ENCODE measurements at places on chromosomes 16 and 17. TPM values are rescaled to one million over a fixed set of nuclear protein-coding genes. Genes with fewer than 3 reads are reported as not detected.

- DNase-seq, result no peak
These were observed at the start of gene KRT36 for GRCh38 chr17:41489531-41489930. Gene KRT36, minus strand, starts transcription at chr17:41489910. Its CDS starts 46 bp downstream, at chr17:41489864.

DNA sequence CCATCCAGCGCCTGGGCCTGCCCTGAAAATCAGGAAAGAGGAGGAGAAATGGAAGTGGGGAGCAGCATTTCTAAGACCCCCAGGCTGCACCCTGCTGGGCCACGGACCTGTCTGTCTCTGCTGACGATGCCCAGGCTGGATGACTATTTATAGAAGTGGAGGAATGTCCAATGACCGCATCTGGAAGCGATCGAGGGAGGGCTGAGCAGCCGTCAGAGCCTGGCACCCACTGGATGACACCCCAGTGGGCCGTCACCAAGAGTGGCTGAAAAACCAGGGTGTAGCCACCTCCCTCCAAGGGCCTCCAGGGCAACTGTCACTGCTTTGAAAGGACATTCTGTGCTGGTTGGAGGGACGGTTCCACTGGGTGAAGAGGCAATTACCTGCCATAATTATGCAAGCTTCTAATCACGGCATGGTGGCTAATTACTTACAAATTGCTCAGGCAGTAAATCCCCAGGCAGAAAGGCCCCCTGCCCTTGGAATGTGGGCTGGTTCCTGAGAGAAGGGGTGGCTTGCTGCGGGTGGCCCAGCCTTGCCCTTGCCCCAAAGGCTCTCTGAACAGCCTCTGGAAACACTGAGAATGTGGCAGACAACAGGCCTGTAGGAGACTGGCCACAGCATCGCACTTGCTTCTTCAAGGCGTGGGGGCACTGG is 332.1 kb downstream of the C16orf95 start:
- DNase-seq, result no peak

DNA sequence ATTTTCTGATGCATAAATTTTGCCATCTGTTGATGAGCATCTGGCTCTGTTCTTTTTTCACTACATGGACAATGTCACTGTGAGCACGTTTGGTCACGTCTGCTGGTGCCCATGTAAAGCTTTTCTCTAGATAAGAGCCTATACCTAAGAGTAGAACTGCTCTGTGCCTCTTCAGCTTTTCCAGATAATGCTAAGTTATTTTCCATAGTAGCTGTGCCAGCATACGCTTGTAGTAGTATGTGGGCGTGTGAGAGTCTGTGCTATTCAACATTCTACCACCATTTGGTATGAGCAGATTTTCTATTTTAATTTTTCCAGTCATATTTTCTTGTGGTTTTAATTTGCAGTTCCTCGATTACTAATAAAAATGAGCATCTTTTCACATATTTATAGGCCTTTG is 33.2 kb downstream of the VPS35L start:
- no peak for DNase-seq

DNA sequence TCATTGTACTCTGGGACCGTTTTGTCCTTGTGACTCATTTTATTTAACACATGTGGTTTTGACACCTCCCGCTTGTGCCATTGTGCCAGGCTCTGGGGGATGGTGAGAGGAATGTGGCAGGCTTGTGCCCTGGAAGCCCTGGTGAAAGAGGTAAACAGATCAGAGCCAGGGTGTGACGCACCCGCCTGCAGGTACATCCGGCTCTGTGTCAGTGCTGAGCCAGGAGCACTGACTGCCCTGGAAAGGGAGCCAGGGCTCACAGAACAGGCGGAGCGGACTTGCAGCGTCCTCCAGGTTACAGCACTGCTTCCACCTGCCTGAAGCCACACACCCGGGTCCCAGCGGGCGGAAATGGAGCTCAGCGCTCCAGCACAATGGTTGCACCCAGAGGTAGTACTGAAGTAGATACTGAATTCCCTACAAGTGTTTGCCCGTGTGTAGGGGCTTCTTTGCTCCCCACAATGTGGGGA is 30.6 kb downstream of the CDRT15 start:
- peak; percentile 87 for DNase-seq

DNA sequence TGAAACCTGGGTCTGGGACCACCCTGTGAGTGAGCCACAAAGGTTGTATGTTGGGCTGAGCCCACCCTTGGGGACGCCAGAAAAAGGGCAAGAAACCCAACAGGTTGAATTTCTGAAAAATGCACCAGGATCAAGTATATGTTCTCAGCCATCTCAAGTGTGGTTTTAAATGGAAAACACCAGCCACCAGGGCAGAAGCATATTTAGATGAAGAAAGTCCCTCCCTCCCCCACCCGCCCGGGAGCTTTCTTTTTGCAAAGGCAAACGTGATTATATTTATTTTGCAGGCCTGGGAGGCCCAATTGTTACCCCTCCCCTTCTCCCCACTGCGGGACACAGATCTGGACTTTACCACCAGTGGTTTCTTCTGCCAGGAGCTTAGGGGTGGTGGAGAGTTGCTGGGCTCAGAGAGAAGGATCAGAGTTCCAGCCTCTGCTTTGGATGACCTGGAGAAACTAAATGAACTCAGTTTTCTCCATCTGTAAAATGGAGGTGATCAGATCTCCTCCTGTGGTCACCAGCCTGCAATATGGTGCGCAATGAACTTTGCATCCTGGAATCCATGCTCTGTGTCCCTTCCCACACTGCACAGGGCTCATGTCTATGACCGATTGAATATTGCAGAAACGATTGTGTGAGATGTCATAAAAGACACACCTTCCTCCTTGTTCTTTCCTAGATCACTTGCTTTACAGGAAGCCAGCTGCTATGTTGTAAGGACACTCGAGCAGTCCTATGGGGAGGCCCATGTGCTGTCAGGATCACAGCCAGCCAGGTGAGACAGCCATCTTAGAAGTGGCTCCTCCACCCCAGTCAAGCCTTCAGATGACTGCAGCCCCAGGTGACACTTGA is 21.0 kb upstream of the NGFR start:
- DNase-seq, result no peak

DNA sequence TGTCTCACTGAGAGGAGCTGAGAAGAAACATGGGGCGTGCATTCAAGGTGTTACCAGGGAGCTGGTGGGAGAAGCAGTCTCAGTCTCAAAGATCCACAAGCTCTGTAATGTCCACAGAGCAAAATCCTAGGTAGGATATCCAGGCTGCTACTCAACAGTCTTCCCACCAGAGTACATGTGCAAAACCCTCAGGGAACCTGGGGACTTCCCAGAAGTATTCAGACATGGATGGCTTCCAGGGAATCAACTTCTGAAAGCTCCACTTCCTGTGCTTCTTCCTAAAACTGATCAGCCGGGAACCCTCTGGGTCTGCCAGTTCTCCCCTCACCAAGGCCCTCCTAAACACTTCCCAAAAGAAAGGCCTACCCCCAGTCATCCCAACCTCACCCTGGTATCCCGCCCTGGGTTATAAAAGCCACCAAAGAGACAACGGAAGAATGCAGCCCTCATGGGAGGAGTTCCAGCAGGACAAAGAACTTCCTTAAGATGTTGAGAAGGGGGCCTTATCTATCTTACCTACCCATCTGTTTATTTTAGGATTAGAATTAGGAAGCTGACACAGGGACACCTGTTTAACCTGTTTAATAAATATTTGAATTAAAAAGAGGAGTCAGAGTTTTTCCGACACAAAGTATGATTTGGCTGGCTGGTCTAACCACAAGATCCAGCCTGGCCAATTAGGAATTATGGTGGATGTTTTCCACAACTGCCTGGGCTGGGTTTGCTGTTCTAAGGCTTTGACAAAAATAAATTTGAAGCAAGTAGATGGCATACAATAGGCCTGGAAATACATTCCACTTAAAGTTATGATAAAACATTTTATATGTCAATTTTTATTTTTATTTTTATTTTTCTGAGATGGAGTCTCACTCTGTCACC is 37.0 kb downstream of the CUEDC1 start:
- DNase-seq, result no peak

GRCh38 chr16:88853325-88853941 is 3.3 kb downstream of the GALNS start:
- no peak for DNase-seq

GRCh38 chr17:77529328-77529650 is 388.5 kb downstream of the SEC14L1 start:
- DNase-seq, result no peak

GRCh38 chr16:50440991-50441390 is 72.2 kb upstream of the BRD7 start:
- no peak for DNase-seq

DNA sequence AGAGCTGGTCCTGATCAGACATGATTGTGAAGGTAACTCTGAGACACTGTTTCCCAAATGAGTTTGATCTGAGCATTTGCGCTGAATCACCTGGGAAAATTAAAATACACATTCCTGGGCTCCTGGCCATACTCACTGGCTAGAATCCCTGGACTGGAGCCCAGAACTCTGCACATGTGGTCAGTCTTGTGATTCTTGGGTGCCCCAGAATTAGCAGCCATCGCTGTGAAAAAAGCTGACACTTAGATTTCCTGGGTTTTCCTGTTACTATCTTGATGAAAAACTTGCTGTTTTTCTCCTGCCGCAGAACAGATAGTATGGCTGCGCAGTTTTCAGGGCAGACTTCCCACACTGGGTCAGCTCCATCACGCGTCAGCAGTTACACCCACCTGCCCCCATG is 24.6 kb downstream of the NECAB2 start:
- peak; percentile 58 for DNase-seq

- DNase-seq, result no peak
These were observed 15.9 kb downstream of the DNAAF1 start for GRCh38 chr16:84161037-84161436.

GRCh38 chr16:65372171-65372570 is 250.3 kb upstream of the CDH11 start:
- no peak for DNase-seq

- no peak for DNase-seq
These were observed 117.9 kb downstream of the SPACA3 start for GRCh38 chr17:33109336-33110072.

GRCh38 chr17:80729761-80730160 is 185.1 kb downstream of the RPTOR start:
- DNase-seq, result no peak

DNA sequence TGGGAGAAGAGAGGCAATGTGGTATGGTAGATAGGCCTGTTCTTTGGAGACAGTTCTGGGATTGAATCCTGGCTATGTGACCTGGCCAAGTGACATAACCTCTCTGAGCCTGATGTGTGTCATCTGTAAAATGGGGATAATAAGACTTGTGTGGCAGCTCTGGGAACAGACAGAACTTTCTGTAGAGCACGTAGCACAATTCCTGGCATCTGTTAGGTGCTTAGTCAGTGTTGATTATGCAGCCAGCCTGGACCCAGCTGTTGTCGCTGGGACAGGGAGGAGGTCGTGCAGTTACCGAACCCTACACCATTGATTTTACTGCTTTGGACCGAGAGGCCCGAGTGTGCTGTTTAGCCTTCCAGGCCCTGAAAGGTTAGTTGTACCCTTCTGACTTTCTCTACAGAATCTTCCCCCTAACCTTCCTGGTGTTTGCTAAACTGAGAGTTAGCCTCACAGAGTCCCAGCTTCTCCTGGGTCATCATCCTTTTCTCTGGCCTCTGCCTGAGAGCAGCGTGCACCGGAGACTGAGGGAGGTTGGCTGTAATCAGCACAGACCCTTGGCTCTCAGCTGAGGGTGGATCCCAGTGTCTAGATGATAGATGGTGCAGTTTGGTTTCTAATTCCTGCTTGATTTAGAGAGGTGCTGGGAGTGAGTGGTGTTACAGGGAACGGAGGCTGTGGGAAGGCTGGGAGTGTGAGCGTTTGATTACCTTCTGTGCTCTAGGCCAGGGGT is 31.9 kb downstream of the MSI2 start:
- DNase-seq, result no peak

GRCh38 chr16:58884141-58884540 is 150.0 kb upstream of the GOT2 start:
- no peak for DNase-seq

NPB gene
- total RNA-seq, result not detected

CACNG4 gene
- 2.3 TPM for total RNA-seq

KDM8 gene
- total RNA-seq, result 3.6 TPM

HLF gene
- 0.53 TPM for total RNA-seq

SPOP gene
- total RNA-seq, result 43.9 TPM

ABCA5 gene
- total RNA-seq, result 2.6 TPM

MYH11 gene
- total RNA-seq, result not detected
